Left colon (tissue), 2 donors: ENCODE measurements at places on chromosomes 6 and 20.
A peak's percentile ranks its signal among the peaks of the same experiment; 100 is the strongest.

DNA sequence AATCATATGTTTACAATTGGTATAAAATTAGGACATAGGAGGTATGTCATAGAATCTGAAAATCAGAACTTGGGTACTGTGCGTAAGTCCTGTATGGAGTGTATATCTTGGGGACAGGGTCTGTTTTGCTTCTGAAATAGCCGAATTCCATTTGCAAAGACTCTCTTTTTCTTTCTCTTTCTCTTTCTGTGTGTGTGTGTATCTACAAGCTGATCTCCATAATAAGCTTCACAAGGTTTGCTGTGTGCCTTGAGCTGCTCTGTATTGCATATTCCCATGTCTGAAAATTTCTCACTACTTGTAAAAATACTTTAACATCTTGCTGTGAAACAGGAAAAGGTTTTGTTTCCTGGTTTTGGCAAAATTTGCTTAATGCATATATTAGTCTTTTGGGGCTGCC, 29.5 kb downstream of the STX11 start:
- DNase-seq: no peak

GRCh38 chr6:143901885-143902750, 37.8 kb downstream of the ZC2HC1B start:
- DNase-seq: no peak

GRCh38 chr6:73969971-73970970, 274.3 kb downstream of the CD109 start:
- DNase-seq: no peak

DNA sequence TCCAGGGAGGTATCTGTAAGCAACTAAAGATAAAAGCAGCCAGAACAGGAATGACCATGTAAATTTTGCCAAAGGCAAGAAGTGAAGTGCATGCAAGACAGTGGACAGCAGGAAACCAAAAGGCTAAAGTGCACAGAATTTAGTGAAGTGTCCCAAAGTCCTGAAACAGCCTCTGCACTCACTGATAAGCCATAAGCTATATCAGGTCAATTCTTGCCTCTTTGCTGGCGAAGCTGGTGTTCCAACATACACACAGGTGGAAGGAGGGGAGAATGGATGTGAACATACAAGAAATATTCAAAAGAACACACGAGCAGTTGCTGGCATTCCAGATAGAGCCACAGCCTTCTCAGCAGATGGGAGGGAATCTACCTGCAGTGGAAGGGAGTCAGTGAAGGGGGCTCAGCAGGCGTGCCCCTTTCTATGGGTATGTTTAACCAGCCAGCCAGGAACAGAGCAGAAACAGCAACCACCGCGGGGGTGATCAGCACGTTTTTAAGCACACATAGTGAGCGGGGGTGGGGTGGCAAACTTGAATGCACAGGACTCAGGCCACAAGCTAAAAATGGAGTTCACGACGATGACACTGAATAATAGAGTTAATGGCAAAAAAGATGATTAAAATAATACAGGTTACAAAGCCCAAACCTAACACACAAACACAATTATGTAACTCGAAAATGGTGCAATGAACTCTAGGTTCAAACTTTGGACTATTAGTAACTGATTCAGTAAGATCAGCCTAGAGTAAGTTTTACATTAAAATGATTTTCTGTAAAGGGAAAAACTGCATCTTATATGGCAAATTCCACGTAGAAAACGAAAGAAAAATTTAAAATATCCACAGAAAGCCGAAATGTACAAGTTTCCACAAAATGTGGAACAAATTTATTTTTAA, 1.2 kb downstream of the ECI2 start:
- DNase-seq: peak; percentile 41

DNA sequence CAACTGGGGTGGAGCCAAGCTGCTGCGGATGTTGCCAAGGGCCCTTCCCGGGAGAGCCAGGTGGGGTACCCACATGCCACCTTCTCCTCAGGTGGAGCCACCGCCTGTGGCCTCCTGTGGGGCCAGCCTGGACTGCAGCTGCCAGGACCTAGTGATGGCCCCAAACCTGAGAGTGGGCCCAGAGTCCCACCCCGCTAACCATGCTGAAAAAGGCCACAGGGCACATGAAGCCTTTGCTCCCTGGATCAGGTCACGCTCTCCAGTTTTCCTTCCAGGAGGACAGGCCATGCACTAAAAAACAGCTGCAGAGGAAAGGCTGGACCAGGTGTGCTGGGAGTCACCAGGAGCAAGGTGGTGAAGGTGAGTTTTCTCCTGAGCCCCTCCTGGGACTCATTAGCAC, 73.9 kb upstream of the SLC22A16 start:
- no peak for DNase-seq

DNA sequence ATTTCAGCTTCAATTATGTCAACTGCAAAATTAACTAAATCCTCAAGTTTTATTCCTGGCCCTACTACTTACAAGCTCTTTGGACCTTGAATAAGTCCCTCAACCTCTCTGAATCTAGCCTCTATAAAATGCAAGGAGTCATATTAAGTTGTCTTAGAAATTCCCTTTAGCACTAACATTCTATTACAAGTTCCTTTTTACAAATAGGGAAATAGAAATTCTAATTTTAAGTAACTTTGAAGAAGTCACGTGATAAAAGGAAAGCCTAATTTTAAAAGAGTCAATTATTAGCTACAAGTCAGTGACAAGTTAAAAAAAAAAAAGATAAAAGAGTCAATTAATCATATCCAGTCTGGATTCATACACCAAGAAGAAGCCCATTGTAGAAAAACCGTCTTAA, 24.6 kb upstream of the GTF3C6 start:
- DNase-seq: no peak

GRCh38 chr6:85677234-85677956, 34.7 kb upstream of the SYNCRIP start:
- DNase-seq: no peak

- no peak for DNase-seq
Observed at GRCh38 chr6:61193771-61194170, 1092.3 kb downstream of the KHDRBS2 start.

- no peak for DNase-seq
Observed at GRCh38 chr20:19428324-19428723, 215.9 kb downstream of the SLC24A3 start.

DNA sequence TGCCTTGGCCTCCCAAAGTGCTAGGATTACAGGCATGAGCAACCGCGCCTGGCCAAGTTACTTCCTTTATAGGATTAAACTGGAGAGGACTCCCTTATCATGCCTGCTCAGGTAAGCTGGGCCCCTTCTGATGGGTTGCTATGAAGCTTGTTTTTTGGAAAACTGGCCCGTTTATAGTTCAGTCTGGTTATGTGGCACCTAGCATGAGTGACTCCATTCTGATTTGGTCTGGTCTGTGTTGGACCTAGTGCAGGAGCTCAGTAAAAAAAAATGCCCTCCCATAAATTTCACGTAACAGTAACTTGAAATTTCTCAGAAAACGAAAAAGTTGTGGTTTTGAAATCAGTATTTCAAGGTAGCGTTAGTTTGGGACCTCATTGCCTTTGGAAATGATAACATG, 448.4 kb downstream of the HACE1 start:
- DNase-seq: no peak

DNA sequence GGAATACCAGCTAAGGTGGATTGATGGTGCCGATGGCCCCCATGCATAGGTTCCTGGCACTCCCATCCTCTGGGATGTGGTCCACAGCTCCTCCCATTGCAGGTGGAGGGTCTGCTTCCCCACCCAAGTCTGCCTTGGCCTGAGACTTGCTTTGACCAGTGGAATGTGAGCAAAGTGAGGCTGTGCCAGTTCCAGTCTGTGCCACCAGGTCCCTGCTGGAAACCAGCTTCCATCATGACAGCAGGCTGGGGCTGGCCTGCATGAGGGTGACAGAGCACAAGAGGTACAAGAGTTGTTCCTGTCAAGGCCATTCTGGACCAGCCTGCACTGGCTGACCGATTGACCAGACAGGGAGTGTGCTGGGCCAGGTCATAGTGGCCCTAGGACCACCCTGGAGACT, 27.0 kb upstream of the CCR6 start:
- no peak for DNase-seq

- DNase-seq: peak; percentile 16
Observed at GRCh38 chr20:37305079-37305478, 15.6 kb downstream of the MANBAL start.

DNA sequence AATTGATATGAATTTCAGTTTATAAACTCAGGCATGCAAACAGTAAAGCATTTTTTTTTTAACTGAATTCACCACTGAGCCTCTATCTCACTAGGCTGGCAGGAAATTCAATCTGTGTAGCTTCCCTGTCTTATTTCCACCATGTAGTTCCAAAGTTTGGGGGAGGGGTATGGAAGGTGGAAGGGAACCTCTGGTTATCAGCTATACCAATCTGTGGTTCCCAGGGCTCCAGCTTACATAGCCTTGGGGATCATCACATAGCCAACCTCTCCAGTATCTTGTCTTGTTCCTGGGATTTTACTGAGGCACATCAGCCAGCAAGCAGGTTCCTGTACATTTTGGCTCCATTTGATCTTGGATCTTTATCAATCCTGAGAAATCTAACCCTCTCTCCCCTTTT, 15.6 kb downstream of the RAD21L1 start:
- no peak for DNase-seq

GRCh38 chr6:33945931-33946330, 142.1 kb upstream of the MLN start:
- no peak for DNase-seq

DNA sequence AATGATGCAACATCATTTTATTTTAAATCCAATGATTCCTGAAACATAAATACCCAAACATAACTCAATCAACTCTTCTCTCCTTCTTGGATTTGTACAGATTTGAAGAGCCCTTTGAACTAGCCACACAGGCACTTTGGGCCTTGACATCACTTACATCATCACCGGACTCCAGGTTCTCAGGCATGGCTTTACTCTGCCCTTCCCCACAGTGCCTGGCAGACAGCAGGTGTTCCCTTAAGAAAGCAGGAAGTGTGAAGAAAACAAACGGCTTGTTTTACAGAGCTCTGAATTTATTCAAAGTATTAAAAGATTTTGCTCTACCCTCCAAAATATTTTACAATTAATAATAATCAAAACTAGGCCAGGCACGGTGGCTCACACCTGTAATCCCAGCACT, 54.8 kb upstream of the GCM1 start:
- no peak for DNase-seq

GRCh38 chr20:19392344-19393130, 180.1 kb downstream of the SLC24A3 start:
- no peak for DNase-seq

GRCh38 chr6:53986165-53986720, 125.0 kb upstream of the MLIP start:
- DNase-seq: peak; percentile 33

GRCh38 chr6:80205404-80205803, 98.9 kb downstream of the BCKDHB start:
- no peak for DNase-seq

GRCh38 chr6:135522965-135523692, 25.6 kb upstream of the AHI1 start:
- no peak for DNase-seq

- no peak for DNase-seq
Observed at GRCh38 chr6:76552268-76552667, 479.8 kb upstream of the IMPG1 start.

DNA sequence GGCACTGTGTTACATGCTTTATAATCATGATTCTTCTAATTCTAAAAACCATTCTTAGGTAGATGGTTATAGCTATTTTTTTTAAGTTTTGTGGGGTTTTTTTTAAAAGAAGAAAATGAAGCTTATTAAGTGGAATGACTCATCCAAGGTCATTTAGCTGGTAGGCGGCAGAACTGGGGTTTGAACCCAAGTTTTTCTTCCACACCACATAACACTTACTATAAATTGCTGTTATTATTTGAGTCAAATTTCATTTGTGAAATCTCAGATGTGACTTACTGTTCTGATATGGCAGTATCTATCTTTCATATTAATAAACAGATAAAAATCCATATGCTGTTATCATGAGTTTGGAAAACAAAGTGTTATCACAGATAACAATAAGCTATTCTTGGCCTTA, 10.4 kb upstream of the COL10A1 start:
- no peak for DNase-seq

DNA sequence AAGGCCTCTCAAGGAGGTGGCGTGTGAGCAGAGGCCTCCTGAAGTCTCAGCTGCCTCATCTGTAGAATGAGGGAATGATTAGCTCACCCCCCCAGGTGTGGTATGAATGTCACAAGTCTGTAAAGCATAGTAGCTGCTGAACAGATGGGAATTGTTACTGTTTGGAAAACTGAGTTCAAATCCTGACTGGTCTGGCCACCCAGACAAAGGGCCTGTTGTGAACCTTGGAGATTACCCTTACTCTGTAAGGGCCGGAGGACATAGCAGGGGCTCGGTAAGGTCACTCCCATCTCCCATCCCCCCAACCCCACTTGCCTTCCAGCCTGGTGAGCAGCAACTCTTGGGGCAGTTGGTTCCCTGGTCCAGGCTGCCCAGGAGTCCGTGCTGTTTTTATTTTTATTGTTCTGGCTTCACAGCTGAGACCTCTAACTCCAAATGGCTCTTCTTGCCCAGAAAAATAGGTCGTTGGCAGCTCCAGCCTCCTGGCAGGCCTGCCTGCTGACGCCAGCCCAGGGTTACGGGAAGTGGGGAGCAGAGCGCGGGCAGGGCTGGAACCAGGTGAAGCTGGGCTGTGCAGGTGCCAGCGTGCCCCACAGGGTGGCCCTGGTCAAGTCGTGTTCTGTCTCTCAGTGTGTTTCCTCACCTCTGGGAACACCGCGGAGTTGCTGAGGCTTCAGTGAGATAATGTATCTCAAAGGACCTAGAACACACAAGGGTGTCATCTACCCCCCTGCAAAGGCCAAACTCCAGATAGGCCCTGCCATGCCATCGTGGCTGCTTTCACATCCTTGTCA, 4.5 kb upstream of the SIRPA start:
- no peak for DNase-seq

- no peak for DNase-seq
Observed at GRCh38 chr6:79810871-79811270, 136.5 kb downstream of the ELOVL4 start.
